Colonic mucosa (tissue), 4 donors: ENCODE measurements at places on chromosomes 11 and 22.
A peak's percentile ranks its signal among the peaks of the same experiment; 100 is the strongest.

DNA sequence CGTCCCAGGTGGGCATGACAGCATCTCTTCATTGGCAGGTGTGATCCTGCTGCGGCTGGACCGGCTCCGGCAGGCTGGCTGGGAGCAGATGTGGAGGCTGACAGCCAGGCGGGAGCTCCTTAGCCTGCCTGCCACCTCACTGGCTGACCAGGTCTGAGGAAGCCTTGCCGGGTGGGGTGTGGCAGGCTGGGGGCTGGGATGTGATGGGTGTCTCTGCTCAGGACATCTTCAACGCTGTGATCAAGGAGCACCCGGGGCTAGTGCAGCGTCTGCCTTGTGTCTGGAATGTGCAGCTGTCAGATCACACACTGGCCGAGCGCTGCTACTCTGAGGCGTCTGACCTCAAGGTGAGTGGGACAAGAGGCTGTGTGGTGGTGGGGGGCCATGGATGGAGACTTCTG, 3.5 kb downstream of the LARGE2 start:
- no peak for DNase-seq

GRCh38 chr22:42893371-42894150, 36.5 kb upstream of the ARFGAP3 start:
- no peak for DNase-seq

DNA sequence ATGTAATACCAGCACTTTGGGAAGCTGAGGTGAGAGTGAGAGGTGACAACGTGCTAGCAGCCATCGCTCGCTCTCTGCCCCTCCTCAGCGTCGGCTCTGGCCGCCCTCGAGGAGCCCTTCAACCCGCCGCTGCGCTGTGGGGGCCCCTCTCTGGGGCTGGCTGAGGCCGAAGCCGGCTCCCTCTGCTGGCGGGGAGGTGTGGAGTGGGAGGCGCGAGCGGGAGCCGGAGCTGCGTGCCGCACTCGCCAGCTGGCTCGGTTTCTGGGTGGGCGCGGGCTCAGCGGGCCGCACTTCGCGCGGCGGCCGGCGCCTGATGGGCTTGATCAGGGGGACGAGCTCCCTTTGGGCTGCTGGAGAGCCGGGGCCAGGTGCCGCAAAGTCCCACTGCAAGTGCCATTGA, 98.9 kb upstream of the UBASH3B start:
- no peak for DNase-seq

GRCh38 chr11:79472819-79473529, 32.1 kb upstream of the TENM4 start:
- DNase-seq: no peak

DNA sequence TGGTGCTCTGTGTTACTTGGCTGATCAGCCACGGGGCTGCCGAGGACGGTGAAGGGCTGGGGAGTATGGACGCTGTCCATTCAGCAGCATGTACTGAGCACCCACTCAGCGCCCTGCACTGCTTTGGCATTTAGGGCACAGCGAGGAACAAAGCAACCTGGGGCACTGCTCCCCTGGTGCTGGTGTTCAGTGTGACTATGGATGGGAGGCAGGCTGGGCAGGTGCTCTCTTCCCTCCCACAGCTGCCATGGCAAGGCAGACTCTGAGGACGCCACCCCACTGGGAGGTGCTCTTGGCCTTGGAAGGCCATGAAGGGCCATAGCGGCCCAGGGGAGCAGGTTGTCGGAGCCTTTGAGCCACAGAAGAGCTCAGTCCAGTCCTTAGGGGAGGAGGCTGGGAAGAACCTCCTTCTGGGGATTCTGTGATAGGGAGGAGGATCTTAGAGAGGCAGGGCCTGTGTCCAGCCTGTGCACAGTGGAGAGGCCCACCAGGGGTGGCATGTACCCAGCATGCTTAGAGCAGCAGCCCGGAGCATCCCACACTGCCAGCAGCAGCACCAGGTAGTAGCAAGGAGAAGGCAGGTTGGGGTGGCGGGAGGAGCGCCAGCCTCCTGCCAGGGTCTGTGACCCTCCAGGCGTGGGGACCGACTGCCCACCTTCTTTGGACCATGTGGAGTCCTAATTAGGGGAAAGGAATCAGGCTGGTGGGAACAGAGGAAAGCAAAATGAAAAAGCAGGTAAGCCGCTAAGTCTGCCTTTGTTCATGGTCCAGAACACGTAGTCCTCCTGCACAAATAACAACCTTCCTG, 141.8 kb downstream of the MPPED1 start:
- no peak for DNase-seq

- no peak for DNase-seq
These were observed 362.7 kb upstream of the DDI1 start for GRCh38 chr11:103673773-103674172.

GRCh38 chr22:30610299-30610698, 3.3 kb downstream of the TCN2 start:
- no peak for DNase-seq

GRCh38 chr11:29634244-29634643, 382.6 kb downstream of the KCNA4 start:
- DNase-seq: no peak

DNA sequence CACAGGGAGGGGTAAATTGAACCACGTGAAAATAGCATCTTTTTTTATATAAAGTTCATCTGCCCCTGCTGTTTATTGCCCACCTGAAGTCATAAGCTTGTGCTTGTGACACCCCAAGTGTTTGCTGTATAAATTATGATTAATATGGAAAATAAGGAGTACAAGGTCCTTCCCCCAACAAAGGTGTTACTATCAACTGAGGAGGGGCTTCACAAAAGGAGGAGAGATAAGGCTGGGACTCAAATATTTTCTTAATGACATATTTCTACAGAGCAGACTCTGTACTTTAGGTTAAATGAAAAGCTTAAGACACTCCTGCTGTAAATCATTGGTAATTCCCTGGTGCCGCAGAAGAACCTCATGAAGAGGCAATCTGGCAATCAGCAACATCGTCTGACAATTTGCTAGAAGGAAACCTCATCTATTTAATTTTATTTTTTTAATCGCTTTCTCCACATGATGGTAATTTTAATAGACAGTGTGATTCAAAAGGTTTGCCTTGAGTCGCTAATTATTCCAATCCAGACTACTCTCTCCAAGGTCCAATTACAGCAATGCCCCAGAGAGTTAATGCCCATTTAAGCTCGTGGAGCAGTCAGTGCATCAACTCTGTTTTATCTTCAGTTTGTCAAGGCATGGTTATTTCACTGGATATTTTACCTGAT, 1432.4 kb downstream of the FAM181B start:
- DNase-seq: no peak

DNA sequence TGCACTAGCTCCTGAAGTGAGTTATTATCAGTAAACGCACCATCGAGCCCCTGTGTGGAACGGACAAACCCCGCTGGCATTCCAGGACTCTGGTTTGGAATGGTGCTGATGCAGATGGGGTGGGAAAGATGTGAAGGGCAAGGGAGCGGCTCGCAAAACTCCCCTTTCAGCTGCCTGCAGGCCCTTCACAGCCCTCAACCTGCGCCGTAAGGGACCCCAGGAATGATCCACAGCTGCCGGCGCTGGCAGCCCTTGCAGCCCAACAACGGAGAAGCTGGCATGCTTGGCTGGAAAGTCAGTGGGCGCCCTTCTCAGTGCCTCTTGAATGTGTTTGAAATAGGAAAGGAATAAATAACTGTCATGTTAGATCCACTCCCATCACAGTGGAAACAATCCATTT, 1445.5 kb downstream of the BRD1 start:
- DNase-seq: no peak

GRCh38 chr11:22829231-22830081, at the start of gene SVIP:
TSS of gene SVIP (minus strand) at chr11:22829801. CDS start at chr11:22829748, 53 bp downstream.
- peak; percentile 99 for DNase-seq
